ENCODE measurements at places on chromosomes 4 and X.
A peak's percentile ranks its signal among the peaks of the same experiment; 100 is the strongest.

DNA sequence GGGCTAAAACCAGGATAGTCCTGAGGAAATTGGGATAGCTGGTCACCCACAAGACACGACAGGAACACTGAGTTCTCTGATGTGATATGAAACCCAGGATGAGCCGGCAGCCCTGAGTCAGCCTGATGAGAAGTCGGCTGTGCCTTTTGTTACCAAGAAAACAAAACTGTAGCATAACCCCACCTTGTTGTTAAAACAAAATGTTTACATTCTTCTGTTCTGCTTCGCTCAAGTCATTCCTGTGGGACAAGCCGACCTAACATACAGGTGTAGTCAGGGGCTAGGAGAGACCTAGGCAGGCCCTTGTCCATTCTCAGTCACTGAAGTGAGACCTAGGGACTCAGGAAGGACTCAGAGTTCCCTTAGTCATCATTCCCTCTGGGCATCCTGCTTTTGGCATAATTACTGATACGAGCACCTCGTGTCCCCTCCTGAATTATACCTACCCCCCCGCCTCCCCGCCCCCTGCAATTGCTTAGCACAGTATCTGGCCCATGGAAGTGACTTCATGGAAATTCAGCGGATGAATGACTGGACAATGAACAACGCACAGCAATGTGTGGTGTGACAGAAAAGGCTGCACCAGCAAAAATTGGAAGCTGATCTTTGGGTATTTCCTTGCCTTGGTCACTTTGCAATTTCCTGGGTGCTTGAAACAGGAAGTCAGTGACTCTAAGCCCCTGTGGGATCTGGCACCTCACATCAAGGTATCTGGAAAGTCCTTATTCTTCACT lies 31.9 kb upstream of the TLR2 start:
- no peak for DNase-seq

DNA sequence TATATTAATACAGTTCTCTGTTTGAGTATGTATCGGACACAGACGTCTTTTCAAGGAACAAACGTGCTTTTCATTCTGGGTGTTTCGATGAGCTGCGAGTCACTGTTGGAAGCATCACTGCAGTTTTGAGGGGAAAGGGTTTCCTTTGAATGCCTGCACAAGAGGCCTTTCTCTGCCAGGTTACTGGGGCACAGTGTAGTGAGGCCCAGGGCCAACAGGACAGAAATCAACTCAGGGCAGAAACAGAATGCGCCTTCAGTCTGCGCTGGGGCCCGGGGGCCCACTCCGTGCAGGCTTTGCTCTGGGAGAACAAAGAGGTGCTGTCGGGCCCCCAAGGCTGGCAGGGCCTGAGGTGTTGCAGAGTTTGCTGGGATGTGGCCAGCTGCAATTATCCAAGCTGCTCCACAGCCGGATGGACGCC lies 2.3 kb upstream of the PPP2R3B start:
- no peak for DNase-seq

DNA sequence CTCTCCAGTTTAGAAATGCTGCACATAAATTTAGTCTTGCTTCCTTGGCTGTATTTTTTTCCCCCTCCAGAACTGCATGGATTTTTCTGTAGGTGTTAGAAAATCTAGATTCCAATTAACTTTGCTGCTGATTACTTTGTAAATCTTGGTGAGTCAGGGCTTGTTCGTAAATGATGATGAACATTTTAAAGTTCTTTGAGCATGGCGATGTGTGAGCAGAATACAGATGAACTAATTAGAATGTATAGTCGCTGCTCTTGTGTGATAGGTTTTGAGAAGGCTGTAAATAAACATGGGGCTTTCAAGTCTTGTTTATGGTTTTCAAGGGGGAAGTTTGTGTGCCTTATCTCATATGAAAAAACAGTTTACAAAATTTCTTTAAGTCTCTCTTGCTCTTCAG lies 23.3 kb downstream of the LIMCH1 start:
- DNase-seq = no peak

- DNase-seq = no peak
These were observed 89.0 kb downstream of the MXRA5 start for GRCh38 chrX:3257471-3257870.

- DNase-seq = no peak
These were observed 124.0 kb upstream of the STIM2 start for GRCh38 chr4:26736621-26737020.

GRCh38 chr4:1329408-1330371 lies 17.3 kb upstream of the UVSSA start:
- peak; percentile 13 for DNase-seq

DNA sequence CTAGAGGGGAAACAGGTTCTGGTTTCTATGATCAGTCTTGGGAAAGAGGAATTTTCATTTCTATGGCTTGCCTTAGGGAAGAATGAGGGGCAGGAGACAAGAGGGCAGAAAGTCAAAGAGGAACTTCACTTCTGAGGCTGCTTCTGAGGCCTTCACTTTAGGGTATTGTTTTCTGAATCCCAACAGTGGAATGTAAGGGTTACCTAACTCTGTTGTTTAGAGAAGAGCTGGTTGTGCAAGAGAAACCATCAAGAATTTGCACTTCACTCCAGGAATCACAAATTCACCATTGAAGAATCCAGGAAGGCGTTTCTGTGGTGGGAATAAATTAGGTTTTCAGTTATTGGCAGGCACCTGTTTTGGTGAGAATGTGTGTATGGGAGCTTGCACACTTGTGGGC lies 126.7 kb upstream of the AMOT start:
- DNase-seq = no peak

- DNase-seq = no peak
These were observed 28.1 kb downstream of the ANK2 start for GRCh38 chr4:113077575-113077974.

DNA sequence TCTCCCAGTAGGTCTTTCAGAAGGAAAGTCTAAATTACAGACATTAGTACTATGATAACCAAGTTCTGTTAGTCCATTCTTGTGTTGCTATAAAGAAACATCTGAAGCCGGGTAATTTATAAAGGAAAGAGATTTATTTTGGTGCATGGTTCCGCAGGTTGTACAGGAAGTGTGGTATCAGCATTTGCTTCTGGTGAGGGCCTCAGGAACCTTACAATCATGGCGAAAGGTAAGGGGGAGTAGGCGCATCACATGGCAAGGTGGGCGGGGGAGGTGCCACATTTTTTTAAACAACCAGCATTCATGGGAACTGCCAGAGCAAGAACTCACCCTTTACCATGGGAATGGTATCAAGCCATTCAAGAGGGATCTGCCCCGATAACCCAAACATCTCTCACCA lies 26.2 kb upstream of the USP46 start:
- DNase-seq = no peak

GRCh38 chr4:89716893-89717292 lies 120.1 kb downstream of the SNCA start:
- no peak for DNase-seq

DNA sequence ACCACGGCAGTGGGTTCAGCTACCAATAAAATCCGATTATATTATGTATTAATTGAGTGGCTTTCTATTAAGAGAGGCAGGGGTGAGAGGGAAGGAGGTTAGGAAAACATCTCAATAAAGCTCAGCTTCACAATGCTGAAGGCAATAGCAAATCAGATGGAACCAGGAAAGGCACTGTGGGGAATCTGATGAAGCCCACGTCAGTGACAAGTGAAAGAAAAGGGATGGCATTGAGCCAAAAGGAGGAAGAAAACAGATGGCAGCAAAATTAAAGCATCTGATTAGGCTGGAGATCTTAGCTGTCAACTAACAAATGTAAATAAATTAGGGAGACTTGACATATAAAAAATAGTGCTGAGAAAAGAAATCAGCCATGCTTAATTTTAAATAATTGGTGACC lies 180.9 kb downstream of the RASL11B start:
- no peak for DNase-seq

DNA sequence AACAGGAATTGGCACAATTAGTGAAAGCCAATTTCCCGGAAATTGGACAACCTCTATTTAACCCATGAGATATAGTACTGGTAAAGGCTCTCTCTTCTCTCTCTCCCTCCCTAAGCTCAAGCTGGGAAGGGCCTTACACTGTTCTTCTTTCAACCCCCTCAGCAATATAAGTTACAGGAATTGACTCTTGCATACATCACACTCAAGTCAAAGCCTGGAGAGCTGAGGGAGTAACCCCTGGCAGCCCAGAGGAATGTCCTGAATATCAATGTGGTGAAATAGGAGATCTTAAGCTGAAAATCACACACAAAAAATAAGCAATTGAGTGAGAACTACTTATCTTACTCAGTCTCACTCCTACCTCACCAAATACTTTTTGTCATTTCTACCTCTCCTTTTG lies 186.9 kb upstream of the SPOCK3 start:
- no peak for DNase-seq

DNA sequence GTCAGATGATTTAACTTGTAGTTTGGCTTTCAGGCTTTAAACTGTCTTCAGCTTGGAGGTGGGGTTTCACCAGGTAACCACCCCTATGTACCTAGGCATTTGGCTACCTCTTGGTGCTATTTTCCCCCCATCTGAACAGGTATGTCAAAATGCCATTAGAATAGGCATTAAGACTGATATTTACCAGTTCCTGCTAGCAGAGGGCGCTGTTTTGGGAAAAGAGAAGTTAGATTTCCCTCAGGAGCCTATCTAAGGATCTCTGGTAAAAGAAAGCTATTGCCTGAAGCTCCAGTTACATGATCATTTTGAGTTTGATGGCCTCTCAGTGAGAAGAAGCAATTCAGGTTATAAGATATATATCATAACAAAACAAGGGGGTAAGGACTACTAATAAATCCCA lies 879.1 kb downstream of the SH3BGRL start:
- no peak for DNase-seq

DNA sequence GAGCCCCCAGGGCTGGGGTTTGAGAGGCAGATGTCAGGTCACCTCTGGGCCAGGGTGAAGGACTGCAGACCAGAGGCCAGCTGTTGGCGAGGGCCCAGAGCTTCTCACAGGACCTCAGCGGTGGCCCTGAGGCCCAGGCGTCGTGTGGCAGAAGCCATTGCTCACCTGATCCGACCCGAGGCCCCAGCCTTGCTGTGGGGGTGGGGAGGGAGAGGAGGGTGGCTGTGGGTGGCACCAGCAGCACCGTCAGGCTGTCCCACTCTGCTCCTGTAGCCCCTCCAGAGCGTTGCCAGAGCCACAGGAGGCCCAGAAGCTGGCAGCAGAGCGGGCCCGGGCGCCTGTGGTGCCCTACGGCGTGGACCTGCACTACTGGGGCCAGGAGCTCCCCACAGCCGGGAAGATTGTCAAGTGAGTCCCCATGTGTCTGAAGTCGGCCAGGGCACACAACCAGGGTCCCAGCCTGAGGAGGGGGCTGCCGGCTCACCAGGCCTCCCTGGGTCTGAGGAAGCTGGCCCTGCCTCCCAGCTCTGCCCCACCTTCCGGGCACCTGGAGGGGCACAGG lies 28.8 kb downstream of the UVSSA start:
- no peak for DNase-seq

Data from effector CD8-positive, alpha-beta T cell (primary cell).